ENCODE measurements at places on chromosomes 4 and X.
A peak's percentile ranks its signal among the peaks of the same experiment; 100 is the strongest.

DNA sequence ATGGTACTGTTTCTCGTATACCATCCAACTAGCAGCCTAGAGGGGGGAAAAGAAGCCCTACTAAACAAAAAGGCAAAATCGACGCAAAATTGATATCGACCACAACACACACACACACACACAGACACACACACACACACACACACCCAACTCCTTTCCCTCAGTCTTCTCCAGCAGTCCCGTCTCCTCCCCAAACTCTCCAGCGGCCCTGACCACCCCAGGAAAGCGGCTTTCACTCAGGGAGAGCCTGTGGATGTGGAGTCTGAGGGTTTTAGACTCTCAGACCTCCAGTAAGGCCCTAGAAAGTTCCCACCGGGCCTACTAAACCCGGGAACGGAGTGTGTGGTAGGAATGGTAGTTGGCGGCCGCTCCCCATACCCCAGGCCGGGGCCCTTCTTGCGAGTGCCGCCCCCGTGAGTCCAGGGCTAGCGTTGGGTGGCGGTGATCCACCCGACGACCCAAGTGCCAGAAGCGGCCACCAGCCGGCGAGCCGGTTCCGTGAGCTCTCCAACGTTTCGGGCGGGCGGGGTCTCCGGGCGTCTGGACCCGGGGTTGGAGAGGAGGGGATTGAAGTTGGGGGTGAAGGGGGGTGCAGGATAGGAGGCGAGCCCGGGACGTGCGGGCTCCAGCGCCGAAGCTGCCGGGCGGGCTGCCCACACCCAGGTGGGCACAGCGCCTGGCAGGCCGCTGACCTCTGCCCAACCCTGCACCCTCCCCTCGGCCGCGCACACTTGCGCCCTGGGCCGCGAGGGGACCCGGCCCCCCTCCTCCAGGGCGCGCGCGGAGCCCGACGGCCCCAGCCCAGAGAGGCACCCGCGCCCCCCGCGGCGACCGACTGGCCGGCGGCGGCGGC is 13.7 kb downstream of the ARX start:
- no peak for DNase-seq

GRCh38 chr4:25861951-25862410 is 807 bp downstream of the SEL1L3 start:
- DNase-seq = peak; percentile 55

GRCh38 chr4:55359397-55359916 is 13.4 kb downstream of the SRD5A3 start:
- DNase-seq = no peak

- DNase-seq = peak; percentile 67
These were observed 2.8 kb downstream of the SFRP2 start for GRCh38 chr4:153785910-153786721.

DNA sequence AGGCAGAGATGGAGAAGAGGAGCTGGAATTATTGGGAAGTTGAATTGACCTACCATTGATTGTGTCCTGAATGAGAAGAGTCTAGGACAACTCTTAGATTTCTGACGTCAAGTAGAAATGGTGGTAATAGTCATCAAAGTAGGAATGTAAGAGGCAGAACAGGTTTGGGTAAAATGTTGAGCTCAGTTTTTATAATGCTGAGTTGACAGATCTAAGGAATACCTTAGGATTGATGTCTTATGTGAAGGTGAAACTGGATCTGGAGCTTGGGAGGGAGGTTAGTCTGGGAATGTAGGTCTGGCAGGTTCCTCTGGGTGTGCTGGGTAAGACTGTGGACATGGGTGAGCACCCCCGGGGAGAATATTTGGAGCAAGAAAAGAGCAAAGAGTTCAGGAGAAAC is 31.9 kb downstream of the JADE1 start:
- DNase-seq = no peak

- no peak for DNase-seq
These were observed 14.7 kb upstream of the HSD17B13 start for GRCh38 chr4:87337361-87337760.

- DNase-seq = no peak
These were observed 48.6 kb upstream of the ETNPPL start for GRCh38 chr4:108811486-108811885.

- DNase-seq = no peak
These were observed 232.3 kb upstream of the NEIL3 start for GRCh38 chr4:177077095-177077971.

- no peak for DNase-seq
These were observed 77.5 kb downstream of the IQCM start for GRCh38 chr4:149738156-149738555.

DNA sequence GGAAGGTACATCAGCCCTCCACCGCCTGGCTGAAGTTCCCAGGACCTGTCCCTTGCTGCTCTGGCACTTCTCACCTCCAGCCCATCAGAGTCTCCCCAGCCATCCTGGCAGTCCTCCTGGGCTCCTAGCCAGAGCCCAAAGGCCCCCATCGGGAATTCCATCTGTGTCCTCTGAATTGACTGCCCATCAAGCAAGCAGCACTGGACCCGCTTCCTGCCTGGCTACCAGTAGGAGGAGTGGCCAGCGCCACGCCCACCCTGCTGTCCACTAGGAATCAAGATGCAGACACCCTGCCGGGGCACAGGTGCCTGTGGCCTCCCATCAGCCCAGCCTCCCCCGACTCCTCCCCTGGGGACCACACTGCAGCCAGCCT is 47.2 kb downstream of the C4orf50 start:
- DNase-seq = no peak

DNA sequence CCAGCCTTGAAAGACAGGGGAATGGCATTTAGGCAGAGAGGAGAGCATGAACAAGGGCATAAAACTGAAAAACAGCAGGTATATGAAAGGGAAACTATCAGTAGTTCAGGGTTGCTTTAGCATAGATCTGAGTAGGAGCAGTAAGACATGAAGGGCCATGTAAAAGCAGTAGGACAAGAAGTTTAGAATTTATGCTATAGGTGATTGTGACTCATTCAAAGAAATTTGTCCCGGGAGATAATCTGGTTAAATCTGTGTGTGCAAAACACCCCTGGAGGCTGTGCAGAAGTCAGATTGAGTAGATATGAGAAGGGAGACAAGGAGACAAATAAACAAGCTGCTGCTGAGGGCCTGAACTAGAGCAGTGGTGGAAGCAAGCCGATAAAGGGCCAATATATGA is 109.1 kb upstream of the BMP3 start:
- no peak for DNase-seq

- DNase-seq = no peak
These were observed 194.7 kb upstream of the LNX1 start for GRCh38 chr4:53785996-53786395.

DNA sequence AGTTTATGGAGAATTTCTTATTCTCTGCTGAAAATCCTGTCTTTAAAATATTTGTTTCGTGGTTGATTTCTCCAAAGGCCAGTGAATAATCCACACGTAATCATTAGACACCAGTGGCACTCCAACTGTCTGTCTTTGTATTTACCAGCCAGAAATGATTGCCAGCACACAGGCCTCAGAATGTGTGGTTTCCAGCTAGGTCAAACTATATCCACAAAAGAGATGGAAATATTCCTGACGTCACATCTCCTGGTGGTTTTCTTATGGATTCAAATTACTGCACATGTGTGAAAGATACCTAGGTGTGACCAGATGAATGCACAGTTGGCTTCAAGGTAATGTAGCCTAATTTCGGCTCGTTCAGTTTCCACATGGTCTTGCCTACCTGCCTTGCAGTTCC is 27.2 kb upstream of the TENM3 start:
- DNase-seq = no peak

- DNase-seq = no peak
These were observed 34.5 kb downstream of the NIPAL1 start for GRCh38 chr4:48051078-48051477.

DNA sequence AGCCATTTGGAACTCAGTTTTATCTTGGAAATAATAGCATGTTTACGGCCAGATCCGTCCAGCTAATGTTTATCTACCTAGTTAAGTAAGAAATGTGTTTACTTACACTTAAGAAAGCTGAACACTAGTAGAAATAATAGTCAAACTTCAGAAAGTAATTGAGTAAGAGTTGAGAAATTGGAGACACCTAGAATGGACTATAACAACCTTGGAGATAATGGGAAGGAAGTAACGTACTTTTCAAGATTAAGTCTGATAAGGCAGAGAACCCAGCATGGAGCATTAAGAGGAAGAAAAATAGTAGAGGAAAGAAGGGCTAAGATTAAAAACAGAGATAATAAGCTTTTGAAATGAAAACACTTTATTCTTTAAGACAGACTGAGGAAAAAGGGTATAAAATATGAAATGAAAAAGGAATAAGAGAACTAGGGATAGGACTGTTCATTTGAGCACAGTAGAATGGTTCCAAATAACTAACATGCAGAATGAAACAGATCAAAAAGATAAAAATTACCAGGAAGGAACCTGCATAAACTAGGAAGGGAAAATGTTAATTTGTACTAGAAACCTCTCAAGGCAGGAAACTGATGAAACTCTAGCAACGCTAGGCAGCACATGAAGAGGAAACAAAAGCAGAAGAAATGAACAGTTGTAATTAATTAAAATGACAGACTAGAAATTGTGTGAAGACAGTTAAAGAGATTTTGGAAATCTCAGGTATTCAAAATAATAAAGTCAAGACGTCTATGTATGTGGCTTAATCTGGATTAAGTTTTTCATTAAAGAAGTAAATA is 71.7 kb downstream of the FBXW7 start:
- DNase-seq = no peak

DNA sequence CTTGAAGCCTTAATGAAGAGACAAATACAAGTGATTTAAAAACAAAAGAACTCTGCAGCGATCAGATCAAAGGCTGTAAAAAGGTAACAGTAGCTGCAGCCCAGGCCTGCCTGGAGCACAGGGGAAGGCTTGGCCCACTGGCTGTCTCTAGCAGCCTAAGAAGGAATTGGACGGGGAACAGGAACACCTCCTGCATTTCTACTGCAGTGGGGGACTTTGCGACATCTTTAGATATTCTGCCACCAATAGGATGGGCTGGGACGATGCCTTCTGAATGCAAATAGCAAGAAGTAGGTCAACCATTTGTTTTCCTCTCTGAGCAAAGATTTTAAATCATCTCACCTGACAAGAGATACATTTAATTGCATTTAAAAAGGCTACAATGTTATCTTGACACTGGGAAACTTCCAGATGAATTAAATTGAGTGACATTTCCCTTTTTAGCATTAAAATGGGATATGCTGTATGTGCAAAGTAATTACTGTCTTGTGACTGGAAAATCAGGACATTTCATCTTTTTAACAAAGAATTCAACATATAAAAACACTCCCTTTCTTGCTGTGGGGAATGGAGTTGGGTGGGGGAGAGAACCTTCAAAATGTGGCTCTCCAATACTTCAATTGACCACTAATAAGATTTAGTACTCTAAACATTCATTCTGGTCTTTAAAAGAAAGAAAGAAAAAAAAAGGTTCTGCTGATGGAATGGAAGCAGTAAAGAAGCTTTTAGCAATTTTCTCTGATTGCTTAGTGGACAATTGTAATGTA is 70.0 kb downstream of the NYX start:
- no peak for DNase-seq

All from RKO (cell line).